A549 treated with ZK216348 at 1 μM for 4 hours (cell line): ENCODE measurements at places on chromosomes 12 and 14. TPM values are rescaled to one million over a fixed set of nuclear protein-coding genes. Genes with fewer than 3 reads are reported as not detected.

PRH2 gene
- total RNA-seq = not detected in 5 replicates

TCL1B gene
- total RNA-seq = not detected in 5 replicates

TMEM233 gene
- not detected in 5 replicates for total RNA-seq

PDE3A gene
- 1.8 to 4.4 TPM (median 3.5 TPM) in 5 replicates for total RNA-seq

CLECL1 gene
- not detected in 5 replicates for total RNA-seq

PXMP2 gene
- total RNA-seq = 18.4 to 34.0 TPM (median 30.9 TPM) in 5 replicates

VEZT gene
- total RNA-seq = 52.1 to 88.7 TPM (median 62.0 TPM) in 5 replicates

ELK3 gene
- total RNA-seq = 41.0 to 75.7 TPM (median 68.2 TPM) in 5 replicates

DBX2 gene
- not detected in 5 replicates for total RNA-seq

KIF5A gene
- total RNA-seq = 0.18 to 0.26 TPM (median 0.21 TPM) in 5 replicates

MGAT4C gene
- total RNA-seq = not detected in 5 replicates

HOXC9 gene
- total RNA-seq = 13.2 to 16.3 TPM (median 15.3 TPM) in 5 replicates

TCHP gene
- total RNA-seq = 16.3 to 20.3 TPM (median 17.8 TPM) in 5 replicates

RND1 gene
- 7.4 to 10.7 TPM (median 8.7 TPM) in 5 replicates for total RNA-seq

CCDC197 gene
- total RNA-seq = not detected in 5 replicates

TESPA1 gene
- total RNA-seq = not detected in 5 replicates

ACYP1 gene
- total RNA-seq = 22.2 to 34.4 TPM (median 26.1 TPM) in 5 replicates

CLEC12A gene
- total RNA-seq = not detected in 5 replicates

TBX3 gene
- total RNA-seq = 37.7 to 51.2 TPM (median 47.3 TPM) in 5 replicates

ALDH2 gene
- total RNA-seq = 62.6 to 97.6 TPM (median 86.6 TPM) in 5 replicates

IFNG-AS1 gene
- total RNA-seq = not detected in 5 replicates

ADAM20 gene
- total RNA-seq = not detected in 5 replicates

PZP gene
- total RNA-seq = not detected in 5 replicates

GATC gene
- 19.4 to 26.1 TPM (median 24.1 TPM) in 5 replicates for total RNA-seq

TTC6 gene
- 0.33 to 0.49 TPM (median 0.39 TPM) in 4 of 5 replicates, not detected in the other for total RNA-seq

C12orf60 gene
- total RNA-seq = 1.3 to 2.1 TPM (median 1.7 TPM) in 5 replicates

MYO1H gene
- total RNA-seq = not detected in 5 replicates

HVCN1 gene
- total RNA-seq = 0.22 to 0.90 TPM (median 0.65 TPM) in 5 replicates

REM2 gene
- 0.26 to 0.67 TPM (median 0.33 TPM) in 5 replicates for total RNA-seq

SMOC1 gene
- 15.9 to 25.5 TPM (median 19.2 TPM) in 5 replicates for total RNA-seq

LRFN5 gene
- total RNA-seq = 0.04 TPM in 1 of 5 replicates, not detected in the others

APOF gene
- not detected in 5 replicates for total RNA-seq

RPGRIP1 gene
- total RNA-seq = 0.16 to 0.74 TPM (median 0.37 TPM) in 4 of 5 replicates, not detected in the other

RNF212B gene
- total RNA-seq = not detected in 5 replicates

TAMALIN gene
- 0.25 to 0.58 TPM (median 0.49 TPM) in 5 replicates for total RNA-seq

TAS2R8 gene
- not detected in 5 replicates for total RNA-seq

ACOT6 gene
- not detected in 5 replicates for total RNA-seq

GPR162 gene
- total RNA-seq = 0.39 to 0.87 TPM (median 0.56 TPM) in 5 replicates

ZFHX2 gene
- total RNA-seq = 0.85 to 1.8 TPM (median 1.3 TPM) in 5 replicates

KLHDC1 gene
- total RNA-seq = 0.15 to 0.36 TPM (median 0.26 TPM) in 5 replicates

RGS6 gene
- total RNA-seq = 0.05 TPM in 1 of 5 replicates, not detected in the others

CREBL2 gene
- total RNA-seq = 14.6 to 23.3 TPM (median 20.6 TPM) in 5 replicates
